ENCODE measurements at places on chromosomes 5 and 9. TPM values are rescaled to one million over a fixed set of nuclear protein-coding genes. Genes with fewer than 3 reads are reported as not detected.

- no peak overlapping the region for H3K27ac ChIP-seq
- no peak overlapping the region for H3K4me3 ChIP-seq
- no peaks in the 10 kb centered on the region for H3K4me1 ChIP-seq
- H3K27me3 ChIP-seq = no peaks in the 10 kb centered on the region
- DNase-seq = no peak
Observed at GRCh38 chr9:72648324-72649126, 127.1 kb downstream of the TMC1 start.

GRCh38 chr5:134440201-134440755 lies 28.6 kb upstream of the CDKN2AIPNL start:
- no peak overlapping the region for H3K27ac ChIP-seq
- no peaks in the 10 kb centered on the region for H3K27me3 ChIP-seq
- no peaks in the 10 kb centered on the region for H3K36me3 ChIP-seq

- H3K27ac ChIP-seq = peak overlapping the region; percentile 64
- H3K27me3 ChIP-seq = peaks cover 21% of the 10 kb centered on the region
- H3K4me3 ChIP-seq = no peak overlapping the region
- DNase-seq = no peak
- H3K36me3 ChIP-seq = no peaks in the 10 kb centered on the region
- H3K4me1 ChIP-seq = peaks cover 17% of the 10 kb centered on the region
Observed at GRCh38 chr9:129335464-129336129, 157.5 kb upstream of the IER5L start.

Gene TPPP
- polyA plus RNA-seq = 0.64 TPM

GRCh38 chr5:10649666-10650380 lies 86.0 kb downstream of the ANKRD33B start:
- H3K27ac ChIP-seq = no peak overlapping the region
- H3K4me1 ChIP-seq = no peaks in the 10 kb centered on the region
- H3K4me3 ChIP-seq = no peak overlapping the region
- H3K36me3 ChIP-seq = no peaks in the 10 kb centered on the region

Gene SPATA31E1
- polyA plus RNA-seq = 0.02 TPM

DNA sequence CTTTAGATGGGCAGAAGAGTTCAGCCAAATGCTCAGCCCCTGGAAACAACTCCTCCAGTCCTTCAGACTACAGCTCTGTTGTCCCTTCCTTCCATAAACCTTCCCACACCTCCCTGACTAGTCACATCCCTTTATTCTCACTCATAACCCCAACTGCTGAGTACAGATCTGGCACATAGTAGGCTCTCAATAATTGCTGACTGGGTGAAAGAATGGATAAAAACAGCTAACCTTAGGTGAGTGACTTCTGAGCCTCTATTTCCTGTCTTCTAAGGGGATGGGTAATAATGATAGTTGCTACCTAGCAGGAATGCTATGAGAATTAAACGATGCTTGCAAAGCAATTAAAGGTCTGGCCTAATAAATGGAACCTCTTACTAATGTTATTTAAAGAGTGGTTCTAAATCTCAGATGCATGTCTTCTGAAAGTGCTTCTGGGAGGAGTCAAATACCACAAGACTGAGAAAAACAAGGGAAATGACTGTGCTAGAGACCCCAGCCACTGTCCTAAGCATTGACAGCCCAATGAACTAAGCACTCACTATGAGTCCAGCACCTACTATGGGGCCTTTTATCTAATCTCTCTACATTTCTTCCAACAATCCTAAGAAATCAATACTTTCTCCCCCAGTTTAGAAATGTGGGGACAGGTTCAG lies 2.5 kb upstream of the NR6A1 start:
- H3K36me3 ChIP-seq = no peaks in the 10 kb centered on the region
- no peak for DNase-seq
- H3K4me3 ChIP-seq = no peak overlapping the region

DNA sequence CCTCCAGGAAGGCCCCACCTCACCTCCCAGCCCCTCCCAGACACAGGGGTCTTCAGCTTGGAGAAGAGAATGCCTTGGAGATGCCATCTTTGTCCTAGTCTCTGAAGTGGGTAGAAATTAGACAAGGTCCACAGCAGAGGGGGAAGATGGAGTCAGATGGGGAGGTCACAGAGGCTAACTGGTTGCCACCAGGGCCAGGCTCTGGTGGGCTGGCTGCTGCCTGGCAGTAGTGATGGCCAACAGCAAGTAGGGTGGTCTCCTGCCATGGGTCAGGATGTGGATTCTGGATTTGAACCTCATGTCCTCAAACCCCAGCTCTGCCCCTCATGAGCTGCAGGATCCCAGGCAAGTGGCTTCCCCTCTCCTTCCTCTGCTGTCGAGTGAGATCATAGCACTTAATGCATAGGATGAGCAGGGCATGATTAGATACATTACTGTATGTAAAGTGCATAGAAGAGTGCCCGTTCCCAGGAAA lies 38.7 kb upstream of the NEK6 start:
- peaks cover 11% of the 10 kb centered on the region for H3K4me1 ChIP-seq
- no peaks in the 10 kb centered on the region for H3K36me3 ChIP-seq
- H3K27ac ChIP-seq = no peak overlapping the region
- no peak for DNase-seq
- H3K4me3 ChIP-seq = no peak overlapping the region

Gene GMCL2
- under 0.01 TPM for polyA plus RNA-seq

DNA sequence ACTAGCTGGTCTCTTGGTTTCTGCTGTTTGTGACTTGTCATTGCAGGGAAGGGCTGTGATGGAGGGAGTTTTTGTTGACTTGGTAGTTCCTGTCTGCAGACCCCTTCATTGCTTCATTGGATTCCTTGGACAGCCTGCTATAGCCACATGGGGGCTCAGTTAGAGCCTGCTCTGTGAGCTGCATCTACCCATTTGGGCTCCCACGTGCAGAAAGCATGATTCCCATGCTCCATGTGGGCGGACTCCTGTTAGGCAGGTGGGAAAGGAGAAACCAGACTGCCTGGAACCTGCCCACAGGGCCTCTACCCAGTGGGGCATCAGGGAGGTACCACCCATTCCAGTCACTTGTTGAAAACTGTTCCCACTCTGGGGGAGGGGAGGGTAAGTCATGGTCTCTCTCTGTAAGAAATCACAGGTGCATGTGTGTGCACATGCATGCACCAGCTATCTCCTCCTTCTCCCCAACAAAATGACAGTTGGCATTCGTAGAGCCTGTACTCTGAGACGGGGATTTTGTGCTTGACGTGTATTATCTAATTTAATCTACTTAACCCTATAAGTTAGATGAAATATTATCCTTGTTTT lies 61.0 kb downstream of the DAPK1 start:
- no peak for DNase-seq
- no peaks in the 10 kb centered on the region for H3K27me3 ChIP-seq
- H3K36me3 ChIP-seq = peaks cover 8% of the 10 kb centered on the region
- peak overlapping the region; percentile 98 for H3K27ac ChIP-seq

Gene FLT4
- polyA plus RNA-seq = 3.4 TPM

- no peaks in the 10 kb centered on the region for H3K36me3 ChIP-seq
- peaks cover 10% of the 10 kb centered on the region for H3K4me1 ChIP-seq
- peaks cover 65% of the 10 kb centered on the region for H3K27me3 ChIP-seq
- peak; percentile 42 for DNase-seq
Observed at GRCh38 chr5:178590141-178590923, at the start of gene COL23A1. COL23A1 (minus strand) TSS chr5:178590393.

GRCh38 chr5:139747583-139748504 lies 47.8 kb upstream of the PSD2 start:
- peak overlapping the region; percentile 29 for H3K4me3 ChIP-seq
- no peaks in the 10 kb centered on the region for H3K36me3 ChIP-seq
- no peak overlapping the region for H3K27ac ChIP-seq
- no peak for DNase-seq
- peaks cover 5% of the 10 kb centered on the region for H3K4me1 ChIP-seq

Gene FAM219A
- polyA plus RNA-seq = 9.7 TPM

- H3K27me3 ChIP-seq = no peaks in the 10 kb centered on the region
- H3K4me1 ChIP-seq = no peaks in the 10 kb centered on the region
- H3K27ac ChIP-seq = no peak overlapping the region
- H3K4me3 ChIP-seq = no peak overlapping the region
Observed at GRCh38 chr5:32753765-32754164, 42.6 kb downstream of the NPR3 start.

Gene SLC4A9
- 0.07 TPM for polyA plus RNA-seq

- H3K4me1 ChIP-seq = no peaks in the 10 kb centered on the region
- no peak overlapping the region for H3K27ac ChIP-seq
- H3K27me3 ChIP-seq = no peaks in the 10 kb centered on the region
- no peak overlapping the region for H3K4me3 ChIP-seq
- no peak for DNase-seq
- no peaks in the 10 kb centered on the region for H3K36me3 ChIP-seq
Observed at GRCh38 chr5:155082401-155082800, 68.8 kb downstream of the KIF4B start.

DNA sequence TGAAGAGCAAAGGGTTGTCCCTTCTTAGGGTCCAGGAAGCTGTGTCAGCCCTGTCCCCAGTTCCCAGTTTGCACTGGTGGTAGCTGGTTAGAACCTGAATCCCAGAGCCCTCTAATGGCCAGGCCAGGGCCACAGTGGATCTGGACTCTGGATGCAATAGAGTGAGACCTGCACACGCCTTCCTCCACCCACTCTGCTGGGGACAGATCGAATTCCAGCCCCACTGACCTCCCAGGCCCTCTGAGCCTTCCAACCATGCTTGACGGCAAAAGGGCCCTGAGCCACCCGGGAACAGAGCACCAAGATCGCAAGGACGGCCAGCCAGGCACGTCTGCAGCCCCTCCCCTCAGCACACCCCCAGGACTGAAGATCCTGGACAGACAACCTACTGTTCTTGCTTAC lies 23.7 kb downstream of the NAIF1 start:
- no peaks in the 10 kb centered on the region for H3K27me3 ChIP-seq
- DNase-seq = no peak
- H3K27ac ChIP-seq = no peak overlapping the region
- H3K4me3 ChIP-seq = no peak overlapping the region

- H3K27me3 ChIP-seq = no peaks in the 10 kb centered on the region
- H3K4me3 ChIP-seq = peak overlapping the region; percentile 28
- H3K27ac ChIP-seq = peak overlapping the region; percentile 97
- no peak for DNase-seq
Observed at GRCh38 chr5:170278611-170279458, 18.7 kb downstream of the LCP2 start.

DNA sequence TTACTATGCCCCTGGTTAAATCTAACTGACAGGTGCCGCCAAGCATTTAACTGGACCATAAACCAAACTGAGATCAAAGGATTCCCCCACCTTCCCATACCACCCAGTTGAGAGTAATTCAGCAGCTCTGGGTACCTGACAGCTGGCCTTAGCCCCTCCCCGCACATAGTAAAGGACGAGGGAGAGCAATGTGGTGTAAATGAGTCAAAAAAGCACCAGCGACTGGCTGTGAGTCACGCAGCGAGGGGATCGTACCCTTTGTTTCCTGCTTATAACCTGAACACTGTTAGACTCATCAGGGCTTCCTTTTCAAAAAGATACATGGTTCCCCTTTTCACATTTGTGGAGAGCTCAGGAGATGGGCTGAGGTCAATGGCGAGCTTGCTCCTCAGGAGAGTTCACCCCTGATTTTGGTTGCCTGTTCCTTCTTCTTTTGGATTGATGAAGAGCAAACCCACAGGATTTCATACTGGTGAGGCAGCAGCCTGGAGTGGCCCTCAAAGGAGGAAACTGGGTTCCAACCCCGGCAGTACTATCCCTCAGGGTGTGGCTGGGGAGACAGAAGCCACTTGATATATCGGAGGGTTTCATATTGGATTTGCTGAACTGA lies 71.5 kb downstream of the ANKRD33B start:
- no peak overlapping the region for H3K4me3 ChIP-seq
- DNase-seq = no peak
- H3K27me3 ChIP-seq = no peaks in the 10 kb centered on the region

DNA sequence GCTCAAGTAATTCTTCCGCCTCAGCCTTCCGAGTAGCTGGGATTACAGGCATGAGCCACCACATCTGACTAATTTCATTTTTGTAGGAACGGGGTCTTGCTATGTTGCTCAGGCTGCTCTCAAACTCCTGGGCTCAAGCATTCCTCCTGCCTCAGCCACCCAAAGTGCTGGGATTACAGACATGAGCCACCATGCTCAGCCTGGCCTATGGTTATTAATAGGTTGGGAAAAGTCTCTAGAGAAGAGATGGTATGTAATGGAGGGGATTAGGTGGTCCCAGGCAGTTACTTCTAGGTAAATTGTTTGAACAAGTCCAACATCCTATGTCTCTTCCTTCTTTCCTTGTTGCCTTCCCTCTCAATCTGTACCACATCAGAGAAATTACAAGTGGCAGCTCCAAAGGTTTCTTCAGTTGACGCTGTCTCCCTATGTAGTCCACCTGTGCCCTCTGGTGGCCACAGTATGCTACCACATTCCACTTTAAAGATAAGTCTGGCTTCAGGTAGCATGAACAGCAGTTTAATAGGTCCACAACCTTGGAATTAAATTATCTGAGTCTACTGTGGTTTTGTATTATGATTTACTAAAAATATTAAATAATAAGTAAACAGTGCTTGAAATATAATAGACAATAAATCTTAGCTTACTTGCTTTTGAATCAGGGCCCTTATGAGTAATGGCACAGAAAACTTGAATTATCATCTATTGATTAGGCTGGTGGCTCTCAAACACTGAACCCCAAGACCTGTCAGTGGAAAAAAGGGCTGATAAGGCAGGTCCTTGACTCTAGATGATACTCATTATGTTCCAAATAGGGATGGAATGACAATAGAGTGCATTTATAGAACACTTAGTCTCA lies 9.7 kb downstream of the TIGD6 start:
- no peaks in the 10 kb centered on the region for H3K36me3 ChIP-seq
- peak; percentile 38 for DNase-seq
- H3K27me3 ChIP-seq = no peaks in the 10 kb centered on the region
- H3K27ac ChIP-seq = no peak overlapping the region
- H3K4me3 ChIP-seq = no peak overlapping the region

- H3K27ac ChIP-seq = no peak overlapping the region
- H3K36me3 ChIP-seq = no peaks in the 10 kb centered on the region
- H3K4me3 ChIP-seq = no peak overlapping the region
- no peaks in the 10 kb centered on the region for H3K27me3 ChIP-seq
- no peak for DNase-seq
Observed at GRCh38 chr5:150122536-150123481, 32.8 kb downstream of the PDGFRB start.

DNA sequence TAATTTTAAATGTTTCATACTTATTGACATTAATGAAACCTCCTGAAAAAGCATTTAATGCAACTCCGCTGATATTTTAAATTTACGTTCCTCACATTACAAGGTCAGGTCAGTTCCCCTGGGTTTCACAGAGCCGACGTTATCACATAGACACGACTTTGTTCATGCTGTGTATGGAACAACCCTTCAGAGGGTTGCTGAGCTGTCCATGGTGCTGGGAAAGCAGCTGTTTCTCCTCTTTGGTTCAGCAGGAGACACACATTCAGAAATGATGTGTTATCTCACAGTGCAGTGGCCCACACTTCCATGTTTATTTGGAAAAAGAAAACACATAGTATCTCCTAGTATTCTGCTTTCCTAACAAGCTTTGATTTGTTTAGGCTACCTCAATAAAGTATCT lies 53.5 kb downstream of the PPP2R2B start:
- no peaks in the 10 kb centered on the region for H3K36me3 ChIP-seq
- no peaks in the 10 kb centered on the region for H3K4me1 ChIP-seq
- no peaks in the 10 kb centered on the region for H3K27me3 ChIP-seq
- peak; percentile 46 for DNase-seq
- H3K4me3 ChIP-seq = no peak overlapping the region

DNA sequence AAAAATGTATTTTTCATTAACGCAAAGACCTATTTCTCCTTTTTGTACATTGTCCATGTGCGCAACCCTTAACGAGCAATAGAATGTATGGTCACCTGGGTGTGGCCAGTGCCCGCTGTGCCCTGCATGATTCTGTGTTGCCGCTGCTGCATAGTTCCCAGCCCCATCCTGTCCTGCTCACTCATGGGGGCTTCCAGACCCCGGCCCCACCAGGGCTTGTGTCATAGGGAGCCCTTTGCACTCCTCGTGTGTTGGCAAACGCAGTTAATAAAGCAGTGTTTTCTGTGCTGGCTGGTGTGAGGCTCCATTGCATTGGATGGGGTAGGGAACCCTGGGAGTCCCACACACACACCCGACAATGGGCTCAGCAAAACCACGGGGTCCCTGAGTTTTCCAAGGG lies 49.7 kb downstream of the SAR1B start:
- no peaks in the 10 kb centered on the region for H3K27me3 ChIP-seq
- DNase-seq = no peak

All from thymus (tissue), 14 donors.